MM.1S (cell line): ENCODE measurements at places on chromosomes 1 and 21.

GRCh38 chr21:38597421-38597820, 99.1 kb upstream of the ERG start:
- DNase-seq = no peak

- DNase-seq = no peak
Measured at GRCh38 chr1:229579059-229579673, 20.7 kb upstream of the ABCB10 start.

DNA sequence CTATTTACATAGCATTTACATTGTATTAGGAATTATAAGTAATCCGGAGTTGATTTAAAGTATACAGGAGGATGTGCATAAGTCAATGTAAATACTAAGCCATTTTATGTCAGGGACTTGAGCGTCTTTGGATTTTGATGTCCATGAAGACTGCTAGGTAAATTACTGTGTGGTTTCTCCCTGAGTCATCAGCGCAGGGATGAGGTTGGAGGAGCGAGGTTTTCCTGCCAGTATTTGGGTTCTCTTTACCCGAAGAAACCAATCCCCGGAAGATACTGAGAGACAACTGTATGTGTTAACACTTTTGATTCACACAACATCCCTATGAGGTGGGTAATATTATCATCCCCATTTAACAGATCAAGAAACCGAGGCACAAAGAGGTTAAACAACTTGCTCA, 29.3 kb downstream of the BATF3 start:
- no peak for DNase-seq

GRCh38 chr1:236753964-236754363, 41.1 kb upstream of the MTR start:
- no peak for DNase-seq

DNA sequence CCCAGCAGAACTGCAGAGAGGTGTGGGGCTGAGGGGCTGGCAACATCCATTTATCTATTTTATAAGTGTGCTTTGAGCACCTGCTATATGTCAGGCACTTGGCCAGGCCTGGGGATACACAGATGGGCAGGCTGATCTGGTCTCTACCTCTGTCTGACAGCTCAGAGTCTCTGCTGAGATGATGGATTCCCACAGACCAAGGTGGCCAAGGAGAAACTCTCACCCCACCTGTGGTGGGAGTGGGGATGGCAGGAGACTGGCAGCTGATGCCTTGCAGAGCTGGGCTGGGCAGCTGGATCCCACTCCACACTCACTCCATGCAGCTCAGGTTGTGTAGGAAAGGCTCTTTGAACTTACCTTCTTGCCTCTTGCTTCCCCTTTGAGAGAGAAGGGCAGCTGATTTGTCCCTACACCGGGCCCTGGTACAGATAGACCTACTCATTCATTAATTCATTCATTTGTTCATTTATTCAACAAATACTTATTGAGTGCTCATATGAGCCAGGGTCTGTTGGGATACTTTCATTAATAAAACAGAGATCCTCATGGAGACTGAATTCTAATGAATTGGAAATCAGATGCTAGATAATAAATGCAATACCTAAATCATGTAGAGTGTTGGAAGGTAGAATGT, 9.0 kb downstream of the ADORA1 start:
- DNase-seq = no peak

DNA sequence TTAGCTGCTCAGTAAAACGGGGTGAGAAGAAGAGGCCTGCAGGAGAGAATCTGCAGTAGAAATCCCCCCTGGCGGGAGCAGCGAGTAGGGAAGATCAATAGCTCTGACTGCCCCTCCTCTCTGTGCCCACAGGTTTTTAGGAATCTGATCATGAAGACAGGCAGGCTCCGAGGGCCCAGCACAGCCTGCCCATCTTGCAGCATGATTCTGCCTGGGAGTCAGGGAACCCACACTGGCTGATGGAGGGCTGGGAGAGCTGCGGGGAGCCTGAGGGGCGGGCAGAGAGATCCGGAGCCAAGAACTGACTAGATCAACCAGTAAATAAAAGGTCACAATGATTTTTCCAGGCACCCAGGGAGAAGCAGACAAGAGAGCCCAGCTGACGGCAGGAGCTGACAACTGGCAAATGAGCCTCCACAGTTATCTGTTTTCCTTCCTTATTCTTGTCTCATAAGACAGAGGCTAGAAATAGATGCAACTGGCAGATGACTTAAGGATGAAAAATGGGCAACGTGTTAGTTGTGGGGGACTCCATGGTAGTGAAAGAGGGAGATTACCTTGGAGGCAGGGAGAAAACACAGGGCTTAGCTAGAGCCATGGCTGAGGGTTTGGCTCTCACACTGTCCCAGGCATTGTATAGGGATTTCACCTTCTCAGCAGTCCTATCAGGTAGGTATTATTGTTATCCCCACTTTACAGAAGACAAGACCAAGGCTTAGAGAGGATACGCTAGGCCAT, 116.2 kb downstream of the PLXNA2 start:
- DNase-seq = no peak
